Esophagus muscularis mucosa (tissue), 4 donors: ENCODE measurements at places on chromosomes 2 and 18.
A peak's percentile ranks its signal among the peaks of the same experiment; 100 is the strongest.

GRCh38 chr18:48227206-48227605 lies 182.0 kb downstream of the ZBTB7C start:
- H3K27ac ChIP-seq, result no peak overlapping the region
- H3K36me3 ChIP-seq, result no peaks in the 10 kb centered on the region
- no peaks in the 10 kb centered on the region for H3K27me3 ChIP-seq
- H3K4me3 ChIP-seq, result no peak overlapping the region

DNA sequence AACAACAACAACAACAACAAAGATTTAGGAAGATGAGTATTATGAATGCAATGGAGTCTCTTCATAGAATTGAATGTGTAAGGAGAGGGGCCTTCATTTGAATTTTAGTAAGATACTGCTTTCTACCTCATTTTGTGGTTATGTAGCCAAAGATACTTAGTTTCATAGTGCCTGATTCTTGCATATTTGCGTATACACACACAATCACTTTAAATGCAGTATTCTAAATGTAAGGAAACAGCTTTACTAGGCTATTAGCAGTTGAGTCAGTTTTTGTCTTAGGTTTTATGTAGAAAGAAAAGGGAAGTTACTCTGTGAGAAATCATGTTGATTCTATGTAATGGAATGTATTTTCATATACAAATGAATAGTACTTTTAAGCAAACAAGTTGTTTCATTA lies 80.5 kb downstream of the HAUS1 start:
- no peaks in the 10 kb centered on the region for H3K36me3 ChIP-seq
- no peak overlapping the region for H3K27ac ChIP-seq
- peaks cover 32% of the 10 kb centered on the region for H3K4me1 ChIP-seq
- no peak for DNase-seq
- no peak overlapping the region for H3K4me3 ChIP-seq

- DNase-seq, result no peak
- H3K27ac ChIP-seq, result no peak overlapping the region
- H3K36me3 ChIP-seq, result no peaks in the 10 kb centered on the region
- no peaks in the 10 kb centered on the region for H3K4me1 ChIP-seq
- H3K27me3 ChIP-seq, result no peaks in the 10 kb centered on the region
- H3K4me3 ChIP-seq, result no peak overlapping the region
These were observed 34.9 kb downstream of the MEX3C start for GRCh38 chr18:51162617-51163016.

GRCh38 chr2:152200565-152201465 lies 25.3 kb upstream of the STAM2 start:
- no peaks in the 10 kb centered on the region for H3K4me1 ChIP-seq
- H3K36me3 ChIP-seq, result no peaks in the 10 kb centered on the region
- DNase-seq, result peak; percentile 95
- H3K27me3 ChIP-seq, result no peaks in the 10 kb centered on the region
- H3K27ac ChIP-seq, result no peak overlapping the region
- no peak overlapping the region for H3K4me3 ChIP-seq
